Activated naive CD4-positive, alpha-beta T cell treated with anti-CD3 and anti-CD28 coated beads, Interleukin-2, amount 50 U/mL, for 16 hours (primary cell): ENCODE measurements at places on chromosomes 5 and 9.

DNA sequence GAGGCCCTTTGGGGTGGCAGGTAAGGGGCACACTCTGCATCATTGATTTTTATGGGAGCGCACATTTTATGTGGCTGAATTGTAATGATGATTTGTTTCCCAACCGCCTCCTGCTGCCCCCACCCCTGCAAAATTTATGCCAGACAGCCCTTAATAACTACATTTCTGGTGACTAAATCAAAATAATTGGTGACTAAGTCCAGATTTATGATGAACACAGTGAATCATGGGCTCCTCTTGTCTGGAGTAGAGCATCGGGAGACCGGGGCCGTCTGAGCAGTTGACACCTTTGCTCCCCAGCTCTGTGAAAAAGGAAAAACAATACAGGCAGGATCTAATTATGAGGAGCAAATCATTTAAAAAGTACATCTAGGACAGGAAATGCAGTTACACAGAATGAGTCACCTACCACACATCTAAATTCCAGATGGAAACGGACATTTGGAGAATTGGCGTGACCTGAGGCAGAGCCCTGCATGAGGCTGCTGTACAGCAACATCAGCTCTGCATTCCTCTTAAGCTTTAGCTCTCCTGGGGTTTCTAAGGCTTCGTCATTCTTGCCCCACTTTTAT, 58.9 kb downstream of the DOCK2 start:
- no peak for DNase-seq

- DNase-seq, result no peak
These were observed 26.5 kb downstream of the OGN start for GRCh38 chr9:92377876-92378275.

DNA sequence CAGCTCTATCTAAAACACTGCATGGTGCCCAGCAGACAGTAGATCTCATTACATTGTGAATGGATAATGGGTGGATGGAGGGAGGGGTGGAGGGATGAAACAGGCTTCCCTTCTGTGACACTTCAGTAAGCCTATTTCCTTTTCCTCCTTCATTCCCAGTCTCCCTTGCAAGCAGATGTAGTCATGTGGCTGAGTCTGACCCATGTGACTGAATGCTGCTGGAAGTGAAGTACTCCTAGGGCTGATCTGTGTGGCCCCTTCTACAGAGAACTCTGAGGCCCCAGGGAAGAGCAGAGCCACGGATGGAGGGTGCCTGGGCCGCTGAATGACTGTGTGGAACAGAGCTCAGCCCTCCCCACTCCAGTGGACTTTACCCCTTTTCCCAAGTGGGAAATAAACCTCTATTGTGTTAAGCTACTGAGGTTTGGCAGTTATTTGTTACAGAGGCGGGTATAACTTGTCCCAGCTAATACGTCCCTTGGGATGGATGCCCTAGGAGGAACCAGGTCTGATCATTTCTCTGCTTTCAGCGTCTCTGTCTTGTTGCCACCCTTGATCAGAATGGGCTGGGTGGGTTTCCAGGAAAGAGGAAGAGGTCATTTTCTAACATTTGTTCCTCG, 176.1 kb upstream of the MVB12B start:
- DNase-seq, result no peak

GRCh38 chr5:65919773-65920172, 6.6 kb upstream of the ERBIN start:
- DNase-seq, result no peak

DNA sequence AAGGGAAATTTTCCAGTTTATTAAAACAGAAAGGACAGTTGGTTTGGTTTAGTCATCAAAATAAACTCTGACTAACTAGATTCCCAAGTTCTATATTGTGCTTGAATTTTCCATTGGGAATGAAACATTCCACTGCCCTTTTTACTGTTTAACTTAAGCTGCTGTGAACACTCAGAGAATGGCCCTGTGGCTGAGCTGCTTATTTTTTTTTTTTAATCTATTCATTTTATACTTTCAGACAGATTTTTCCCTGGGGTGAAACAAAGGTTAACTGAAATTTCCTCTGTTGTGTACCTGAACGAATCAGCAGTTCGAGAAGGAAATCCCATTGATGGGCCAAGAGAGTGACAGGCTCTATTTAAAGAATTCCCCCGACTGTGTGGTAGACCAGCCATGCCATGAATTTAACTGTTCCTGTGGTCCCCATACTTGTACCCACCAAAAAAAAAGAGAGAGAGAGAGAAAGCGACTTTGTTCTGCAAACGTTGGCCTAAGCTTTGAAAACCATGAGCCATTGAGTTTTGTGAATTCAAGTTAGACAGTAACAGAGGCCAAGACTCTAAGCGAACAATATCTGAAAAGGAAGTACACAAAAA, 138.7 kb upstream of the GRHPR start:
- DNase-seq, result no peak

DNA sequence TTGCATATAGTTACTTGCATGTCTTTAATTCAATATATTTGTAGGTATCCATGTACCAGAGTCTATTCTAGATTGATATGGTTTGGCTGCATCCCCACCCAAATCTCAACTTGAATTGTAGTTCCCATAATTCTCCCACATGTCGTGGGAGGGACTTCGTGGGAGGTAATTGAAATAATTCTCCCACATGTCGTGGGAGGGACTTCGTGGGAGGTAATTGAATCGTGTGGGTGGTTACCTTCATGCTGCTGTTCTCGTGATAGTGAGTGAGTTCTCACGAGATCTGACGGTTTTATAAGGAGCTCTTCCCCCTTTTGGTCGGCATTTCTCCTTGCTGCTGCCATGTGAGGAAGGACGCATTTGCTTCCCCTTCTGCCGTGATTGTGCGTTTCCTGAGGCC, 16.5 kb downstream of the FBXL7 start:
- DNase-seq, result no peak

GRCh38 chr5:39176759-39177630, 42.4 kb downstream of the FYB1 start:
- no peak for DNase-seq

DNA sequence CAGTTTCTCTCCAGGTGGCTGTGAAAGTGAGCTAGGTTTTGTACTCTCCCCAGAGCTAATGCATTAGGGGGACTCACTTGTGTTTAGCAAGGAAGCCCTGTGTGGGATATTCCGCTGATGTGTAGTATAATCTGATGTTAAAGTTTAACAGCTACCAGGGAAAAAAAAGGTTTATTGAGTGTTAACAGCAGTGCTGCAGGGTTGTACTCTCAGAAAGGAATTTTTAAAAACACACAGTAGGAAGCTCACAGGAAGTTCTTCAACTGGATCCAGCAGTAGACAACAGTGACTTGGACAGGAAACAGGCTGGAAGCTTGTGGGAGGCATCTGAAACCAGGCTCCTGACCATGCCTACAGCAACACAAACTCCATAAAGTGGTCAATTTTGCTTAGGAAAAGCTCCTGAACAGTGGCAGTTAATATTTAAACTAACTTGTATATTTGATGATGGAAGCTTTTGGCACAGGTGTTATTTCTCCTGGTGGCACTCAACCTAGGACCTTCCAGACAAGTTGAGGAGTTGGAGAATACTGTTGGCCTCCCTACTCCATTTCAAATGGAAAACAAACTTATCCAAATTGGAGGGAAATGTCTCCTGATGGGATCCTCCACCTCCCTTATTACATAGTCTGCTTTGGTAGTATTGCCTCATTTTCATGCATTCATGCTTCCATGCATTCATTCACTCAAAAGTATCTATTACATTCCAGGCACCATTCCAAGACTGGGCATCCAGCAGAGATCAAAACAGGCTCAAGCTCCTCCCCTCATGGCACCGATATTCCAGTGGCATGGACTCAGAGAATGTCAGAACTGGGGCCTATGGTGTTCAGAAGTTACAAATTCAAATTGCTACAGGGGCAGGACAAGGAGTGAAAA, 54.7 kb downstream of the FOXD1 start:
- no peak for DNase-seq

DNA sequence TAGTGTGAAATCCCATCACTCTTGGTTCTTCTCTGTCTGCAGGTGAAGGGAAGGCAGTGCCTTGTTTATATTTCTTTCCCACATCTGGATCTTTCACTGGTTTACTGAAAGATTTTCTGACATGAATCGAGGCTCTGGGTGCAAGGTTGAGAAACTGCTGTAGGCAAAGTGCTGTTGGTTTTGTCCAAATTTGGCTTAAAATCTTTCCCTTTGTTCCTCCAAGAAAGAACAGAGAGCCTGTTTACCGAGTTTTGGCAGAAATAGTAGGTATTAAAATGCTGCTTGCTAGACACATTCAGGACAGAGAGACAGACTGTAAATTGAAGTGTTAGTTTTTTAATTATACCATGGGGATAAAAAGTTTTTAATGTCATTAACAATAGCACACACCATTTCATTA, 21.5 kb downstream of the SKP2 start:
- no peak for DNase-seq

DNA sequence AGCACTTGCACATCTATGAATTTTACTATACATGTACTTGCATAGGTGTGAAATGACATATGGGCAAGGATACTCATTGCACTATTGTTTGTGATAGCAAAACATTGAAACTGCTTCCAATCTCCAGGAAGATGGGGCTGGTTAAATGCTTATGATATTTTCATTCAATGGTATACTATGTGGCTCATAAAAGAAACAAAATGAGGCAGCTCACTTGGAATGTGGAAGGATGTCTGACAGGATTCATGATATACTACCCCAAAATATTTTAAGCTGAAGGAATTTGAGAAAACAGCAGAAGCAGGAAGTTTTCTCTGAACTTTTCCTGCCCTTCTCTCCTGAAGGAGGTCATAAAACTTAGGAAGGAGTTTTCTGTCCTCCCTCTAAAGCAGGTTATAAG, 99.6 kb upstream of the CAST start:
- DNase-seq, result no peak

- no peak for DNase-seq
These were observed 49.5 kb downstream of the TRIM32 start for GRCh38 chr9:116736399-116737151.

- DNase-seq, result no peak
These were observed 141.4 kb upstream of the PIK3R1 start for GRCh38 chr5:68074048-68074632.
